ENCODE measurements at places on chromosomes 4 and X.
A peak's percentile ranks its signal among the peaks of the same experiment; 100 is the strongest.

DNA sequence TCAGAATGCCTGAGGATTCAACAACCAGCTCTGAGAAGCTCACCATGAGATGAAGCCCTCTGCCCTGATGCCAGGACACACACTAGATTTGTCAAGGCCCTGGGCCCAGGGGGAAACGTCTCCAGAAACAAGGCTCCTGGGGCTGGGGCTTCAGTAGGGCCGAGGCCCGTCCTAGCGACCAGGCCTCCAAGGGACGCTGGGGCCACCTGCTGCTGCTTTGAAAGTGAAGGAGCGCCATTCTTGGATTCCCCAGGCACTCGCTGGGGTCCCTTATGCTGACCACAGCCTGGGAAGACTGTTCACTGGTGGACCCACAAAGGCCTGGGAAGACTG, 23.9 kb downstream of the PDE6B start:
- no peak for DNase-seq

DNA sequence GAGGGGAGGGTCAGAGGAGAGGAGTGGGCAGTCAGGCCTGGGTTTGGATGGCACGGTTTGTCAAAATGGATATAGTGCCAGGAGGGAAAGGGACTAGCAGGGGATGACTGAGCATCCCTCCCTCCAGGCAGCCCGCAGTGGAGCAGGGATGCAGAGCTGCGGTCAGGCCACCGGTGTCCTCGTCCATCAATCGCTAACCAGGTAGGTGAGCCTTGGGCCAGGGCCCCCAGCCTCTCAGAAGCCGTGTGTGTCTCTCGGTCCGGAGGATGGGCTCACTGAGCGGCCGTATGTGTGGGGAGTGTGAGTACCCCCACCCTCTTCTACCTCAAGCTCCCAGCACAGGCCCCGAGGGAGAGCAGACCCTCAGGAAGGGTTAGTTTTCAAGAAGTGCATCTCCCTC, 538 bp upstream of the CYTL1 start:
- no peak for DNase-seq

- DNase-seq: peak; percentile 14
Measured at GRCh38 chr4:183249854-183250253, 70.2 kb downstream of the CLDN22 start.

DNA sequence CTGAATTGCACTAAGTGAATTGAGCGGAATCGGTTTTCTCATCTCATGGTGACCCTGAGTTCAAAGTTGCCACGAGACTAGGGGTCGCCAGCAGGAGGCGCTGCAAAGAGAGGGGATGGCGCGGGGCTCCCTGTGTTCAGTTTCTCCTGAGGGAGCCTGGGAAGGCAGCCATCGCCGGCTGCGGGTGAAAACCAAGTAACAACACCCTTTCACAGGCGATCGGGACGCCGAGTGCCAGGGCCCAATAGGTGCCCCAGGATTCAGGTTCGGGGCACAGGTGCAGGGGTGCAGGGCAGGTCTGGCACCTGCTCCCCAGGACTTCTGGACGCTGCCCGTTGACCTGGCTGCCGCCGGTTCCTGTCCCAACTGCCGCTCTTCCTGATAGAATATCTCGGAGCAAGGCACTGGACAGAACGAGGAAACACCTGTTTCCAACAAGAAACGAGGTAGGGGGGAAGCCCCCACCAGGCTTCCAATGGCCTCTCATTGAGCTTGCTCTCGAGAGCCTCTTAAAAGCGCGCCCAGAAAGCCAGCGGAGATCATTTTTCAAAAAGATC, 1.1 kb upstream of the FGF16 start:
- DNase-seq: no peak

- no peak for DNase-seq
Measured at GRCh38 chrX:12872741-12873140, 5.9 kb downstream of the TLR7 start.

DNA sequence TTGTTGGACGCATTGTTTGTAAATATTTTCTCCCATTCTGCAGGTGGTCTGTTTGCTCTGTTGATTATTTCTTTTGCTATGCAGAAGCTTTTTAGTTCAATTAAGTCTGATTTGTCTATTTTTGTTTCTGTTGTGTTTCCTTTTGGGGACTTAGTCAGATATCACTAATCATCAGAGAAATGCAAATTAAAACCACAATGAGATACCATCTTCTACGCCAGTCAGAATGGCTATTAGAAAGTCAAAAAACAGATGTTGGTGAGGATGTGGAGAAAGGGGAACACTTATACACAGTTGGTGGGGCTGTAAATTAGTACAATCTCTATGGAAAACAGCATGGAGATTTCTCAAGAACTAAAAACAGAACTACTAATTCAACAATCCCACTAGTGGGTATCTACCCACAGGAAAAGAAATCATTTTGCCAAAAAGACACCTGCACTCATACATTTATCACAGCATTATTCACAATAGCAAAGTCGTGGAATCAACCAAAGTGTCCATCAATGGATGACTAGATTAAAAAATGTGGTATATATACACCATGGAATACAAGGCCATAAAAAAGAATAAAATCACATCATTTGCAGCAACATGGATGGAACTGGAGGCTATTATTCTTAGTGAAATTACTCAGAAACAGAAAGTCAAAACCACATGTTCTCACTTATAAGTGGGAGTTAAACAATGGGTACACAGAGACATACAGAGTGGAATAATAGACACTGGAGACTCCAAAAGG, 8.1 kb downstream of the COQ2 start:
- no peak for DNase-seq

DNA sequence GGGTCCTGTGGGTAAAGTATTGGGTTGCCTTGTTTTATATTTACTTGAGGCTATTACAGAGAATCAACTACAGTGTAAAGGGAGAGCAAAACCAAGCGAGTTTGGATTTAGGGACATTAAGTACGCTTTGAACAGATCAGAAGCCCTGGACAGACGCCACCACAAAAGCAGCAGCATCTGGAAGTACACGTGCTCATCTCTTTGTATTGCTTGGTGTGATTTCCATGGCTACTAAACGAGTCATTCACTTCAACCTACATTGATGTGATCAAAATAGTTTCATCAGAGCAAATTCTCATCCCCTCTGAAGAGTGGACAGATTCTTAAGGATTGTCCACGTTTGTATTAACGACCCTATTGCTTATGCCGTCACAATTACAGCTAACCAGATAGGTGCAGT, 85.1 kb downstream of the SORBS2 start:
- DNase-seq: no peak

DNA sequence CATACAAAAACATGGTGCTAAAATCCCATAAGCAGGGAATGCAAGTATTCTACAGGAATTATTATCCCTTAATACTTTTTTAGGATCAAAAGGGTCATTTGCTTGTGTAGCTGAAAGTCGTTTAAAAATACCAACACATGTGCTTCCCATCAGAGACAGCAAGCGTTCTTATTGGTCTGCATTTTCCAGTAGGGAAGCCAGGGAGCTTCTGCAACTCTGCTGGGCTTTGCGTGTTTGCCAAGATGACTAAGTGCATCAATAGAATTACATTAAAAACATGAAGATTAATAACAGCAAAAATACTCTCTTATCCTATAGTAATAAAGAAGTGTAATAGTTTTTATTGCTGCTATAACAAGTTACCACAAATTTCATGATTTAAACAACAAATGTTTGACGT, 111.2 kb downstream of the QDPR start:
- peak; percentile 37 for DNase-seq

GRCh38 chr4:186329372-186329771, 63.4 kb downstream of the F11 start:
- no peak for DNase-seq

GRCh38 chr4:80265571-80266252, 752 bp upstream of the FGF5 start:
- DNase-seq: no peak

DNA sequence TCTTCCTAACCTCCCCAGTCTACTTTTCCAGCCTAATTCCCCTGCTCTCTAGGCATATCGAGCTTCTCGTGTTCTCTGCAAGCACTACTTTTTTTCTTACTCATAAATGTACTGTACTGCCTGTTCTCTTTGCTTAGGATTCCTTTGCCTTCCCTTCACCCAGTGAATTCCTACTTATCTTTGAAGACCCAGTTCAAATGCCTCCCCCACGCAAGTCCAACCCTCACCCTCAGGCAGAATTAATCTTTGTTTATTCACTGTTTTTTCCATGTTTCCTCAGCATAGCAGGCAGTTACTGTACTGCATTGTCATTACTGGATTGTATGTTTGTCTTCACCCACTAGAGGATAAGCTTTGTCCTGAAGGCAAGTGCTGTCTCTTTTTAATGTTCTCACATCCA, 287.7 kb downstream of the BMPR1B start:
- DNase-seq: no peak

DNA sequence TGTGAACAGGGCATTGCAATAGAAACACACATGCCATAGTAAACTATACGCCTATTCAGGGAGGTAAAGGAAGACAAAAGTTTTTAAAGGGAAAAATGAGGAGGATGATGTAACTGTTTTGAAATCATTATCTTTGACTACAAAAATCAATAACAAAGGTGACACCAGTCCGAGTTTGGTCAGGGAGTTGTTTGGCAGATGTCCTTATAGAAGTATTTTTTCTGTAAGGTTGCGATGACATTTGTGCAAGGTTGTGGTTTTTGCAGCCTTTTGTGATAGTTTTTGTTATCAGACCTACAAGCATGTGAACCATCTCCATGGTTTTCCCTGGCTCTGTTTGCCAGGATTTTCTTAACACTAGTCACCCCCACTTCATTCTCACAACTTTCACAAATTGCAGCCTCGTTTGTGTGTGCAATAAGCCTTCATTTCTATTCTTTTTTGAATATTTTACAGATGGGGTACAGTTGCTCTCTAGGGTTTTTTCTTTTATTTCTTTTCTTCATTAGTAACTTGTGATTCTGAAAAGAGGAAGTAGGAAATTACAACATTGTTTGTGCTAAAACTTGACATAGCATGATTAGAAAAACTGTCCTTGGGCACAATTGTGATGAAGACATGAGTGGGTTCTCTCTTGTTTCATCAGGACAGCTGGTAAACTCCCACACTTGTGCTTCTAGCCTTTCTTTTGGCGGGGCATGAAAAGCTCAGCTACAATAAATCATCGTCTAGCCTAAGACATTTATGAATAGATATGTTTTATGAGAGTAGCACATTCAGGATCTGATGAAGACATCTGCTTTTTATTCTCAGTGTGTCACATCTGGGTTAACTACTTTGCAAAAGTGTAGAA, 60.2 kb upstream of the PNPLA4 start:
- DNase-seq: peak; percentile 14

DNA sequence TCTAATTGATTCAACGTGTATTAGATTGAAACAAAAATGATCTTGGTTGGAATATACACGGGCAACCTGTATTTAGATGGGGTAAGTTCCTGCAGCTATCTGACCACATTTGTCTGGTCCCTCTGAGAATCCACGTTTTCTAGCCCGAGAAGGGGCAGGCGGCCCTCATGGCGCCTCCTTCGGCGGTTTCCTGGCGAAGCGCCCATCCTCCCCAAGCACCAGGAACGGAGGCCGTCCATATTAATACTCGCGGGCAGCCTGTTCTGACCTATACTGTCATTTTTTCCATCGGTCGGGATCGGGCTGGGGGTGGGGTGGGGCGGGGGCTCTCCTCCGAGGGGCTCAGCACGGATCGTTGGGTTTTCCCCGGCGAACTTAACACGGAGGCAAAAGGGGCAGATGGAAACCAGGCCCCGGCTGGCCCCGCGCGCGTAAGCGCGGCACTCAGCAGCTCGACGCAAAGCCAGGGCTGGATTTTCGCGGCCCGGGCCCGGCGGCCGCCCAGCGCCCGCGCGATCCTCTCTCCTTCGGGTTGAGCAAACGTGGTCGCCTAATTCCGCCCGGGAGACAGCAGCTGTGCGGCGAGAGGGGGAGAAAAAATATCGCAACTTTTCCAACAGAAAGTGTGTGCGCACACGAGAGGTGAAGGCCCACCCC, 77.2 kb upstream of the BCOR start:
- DNase-seq: no peak

DNA sequence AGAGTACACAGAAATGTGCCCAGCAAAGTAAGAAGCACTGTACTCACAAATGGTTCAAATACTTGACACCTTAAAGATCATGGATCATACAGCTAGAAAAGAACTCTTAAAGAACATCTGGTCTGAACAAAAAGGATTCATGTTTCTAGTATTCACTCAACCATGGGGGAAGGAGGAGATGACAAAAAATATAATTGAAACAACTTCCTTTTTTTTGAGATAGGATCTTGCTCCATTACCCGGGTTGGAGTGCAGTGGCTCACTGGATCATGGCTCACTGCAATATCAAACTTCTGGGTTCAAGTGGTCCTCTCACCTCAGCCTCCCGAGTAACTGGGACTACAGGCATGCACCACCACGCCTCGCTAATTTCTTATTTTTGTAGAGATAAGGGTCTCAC, 6.0 kb downstream of the DHX15 start:
- no peak for DNase-seq

All from HFF-Myc (cell line).